ENCODE measurements at places on chromosomes 1 and 21.

GRCh38 chr1:51618715-51619114 is 1.8 kb downstream of the OSBPL9 start:
- DNase-seq: no peak

DNA sequence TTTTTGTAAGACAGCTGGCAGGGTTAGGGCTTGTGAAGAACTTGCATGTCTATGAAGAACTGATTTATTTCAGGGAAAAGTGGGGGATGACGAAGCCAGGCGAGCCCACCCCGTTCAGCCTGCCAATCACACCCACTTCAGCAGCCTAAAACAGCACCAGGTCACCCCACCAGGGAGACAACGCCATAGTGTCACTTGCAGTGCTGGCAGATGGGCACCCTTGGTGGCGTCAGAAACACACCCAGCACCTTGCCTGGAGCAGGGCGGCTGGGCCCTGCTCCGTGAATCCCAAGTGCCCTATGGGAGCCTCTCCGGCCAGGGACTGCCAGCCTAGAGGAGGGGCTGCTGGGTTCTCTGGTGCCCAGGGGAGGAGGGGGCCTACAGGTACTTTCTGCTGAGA is 5.0 kb upstream of the NADK start:
- DNase-seq: no peak

DNA sequence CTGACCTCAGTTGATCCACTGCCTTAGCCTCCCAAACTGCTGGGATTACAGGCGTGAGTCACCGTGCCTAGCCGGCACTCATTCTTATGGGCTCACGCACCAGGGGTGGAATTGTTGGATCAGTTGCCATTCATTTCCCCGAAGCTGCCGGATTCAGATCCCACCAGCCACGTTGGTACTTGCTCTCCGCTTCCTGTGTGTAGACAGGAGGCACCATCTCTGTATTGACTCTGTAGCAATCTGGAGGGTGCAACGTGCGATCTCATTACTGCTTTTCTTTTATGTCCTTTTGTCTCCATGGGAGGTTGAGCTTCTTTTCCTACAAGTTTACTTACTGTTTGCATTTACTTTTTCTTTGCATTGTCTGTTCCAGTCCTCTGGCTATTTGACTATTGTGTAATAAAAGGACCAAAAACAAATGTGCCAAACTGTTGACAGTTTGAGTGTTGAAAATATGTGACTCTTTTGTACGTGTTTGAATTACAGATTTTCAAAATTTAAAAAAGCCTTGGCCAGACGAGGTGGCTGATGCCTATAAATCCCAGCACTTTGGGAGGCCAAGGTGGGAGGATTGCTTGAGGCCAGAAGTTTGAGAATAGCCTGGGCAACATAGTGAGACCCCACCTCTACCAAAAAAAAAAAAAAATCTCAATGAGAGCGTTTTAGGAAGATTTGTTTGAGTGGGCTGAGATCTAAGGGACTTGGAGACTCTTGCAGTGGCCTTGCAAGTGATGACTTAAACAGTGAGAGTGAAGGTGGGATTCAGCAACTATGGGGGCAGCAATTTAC is 39.1 kb downstream of the SPSB1 start:
- no peak for DNase-seq

- no peak for DNase-seq
Observed at GRCh38 chr1:7594714-7595295, 176.3 kb upstream of the VAMP3 start.

DNA sequence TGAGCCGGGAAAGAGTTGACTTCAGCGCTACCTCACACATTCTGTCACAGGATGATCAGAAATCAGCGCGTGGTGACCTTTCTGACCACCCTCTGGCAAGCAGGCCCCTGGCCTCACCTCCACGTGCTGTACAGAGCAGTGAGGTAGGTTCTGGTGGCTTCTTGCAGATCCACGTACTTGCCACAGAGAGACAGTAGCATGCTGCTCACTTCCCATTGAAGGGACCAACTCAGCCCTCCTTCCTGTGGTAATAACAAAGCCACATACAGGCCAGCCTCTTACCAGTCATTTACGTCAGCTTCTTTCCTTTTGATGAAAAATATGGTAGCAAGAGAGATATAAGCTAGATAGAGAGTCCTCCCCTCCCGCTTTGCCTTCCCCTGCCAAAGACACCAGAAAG is 200.7 kb downstream of the CHRM3 start:
- DNase-seq: no peak

DNA sequence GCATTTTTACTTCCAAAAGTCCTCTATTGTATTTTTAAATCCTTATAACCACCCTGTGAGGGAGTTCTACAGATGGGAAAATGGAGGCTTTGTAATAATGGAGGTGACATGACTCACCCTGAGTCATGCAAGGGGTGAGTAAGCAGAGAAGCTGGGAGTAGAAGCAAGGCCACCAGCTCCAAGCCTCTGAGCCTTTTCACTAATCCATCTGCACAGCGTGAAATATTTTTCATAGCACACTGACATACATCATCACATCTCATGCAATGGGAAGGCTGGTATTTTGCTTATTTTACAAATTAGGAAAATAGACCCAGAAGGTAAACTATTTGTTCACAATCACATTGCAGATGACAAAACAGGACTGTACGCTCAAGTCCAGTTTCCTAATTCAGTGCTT is 96.9 kb downstream of the KCNH1 start:
- no peak for DNase-seq

GRCh38 chr1:85047472-85048295 is 616 bp downstream of the MCOLN3 start:
- DNase-seq: no peak

- DNase-seq: no peak
Observed at GRCh38 chr1:17184822-17185484, 20.0 kb upstream of the PADI1 start.

- DNase-seq: no peak
Observed at GRCh38 chr1:147480565-147480935, 60.8 kb upstream of the BCL9 start.

- DNase-seq: no peak
Observed at GRCh38 chr21:42567861-42568260, 54.2 kb downstream of the SLC37A1 start.

GRCh38 chr1:60036856-60037460 is 36.6 kb downstream of the C1orf87 start:
- no peak for DNase-seq

- DNase-seq: no peak
Observed at GRCh38 chr1:201503397-201504176, 3.3 kb downstream of the CSRP1 start.

- no peak for DNase-seq
Observed at GRCh38 chr1:26072305-26072704, 4.9 kb upstream of the TRIM63 start.

GRCh38 chr1:60621368-60621851 is 461.0 kb upstream of the NFIA start:
- no peak for DNase-seq

DNA sequence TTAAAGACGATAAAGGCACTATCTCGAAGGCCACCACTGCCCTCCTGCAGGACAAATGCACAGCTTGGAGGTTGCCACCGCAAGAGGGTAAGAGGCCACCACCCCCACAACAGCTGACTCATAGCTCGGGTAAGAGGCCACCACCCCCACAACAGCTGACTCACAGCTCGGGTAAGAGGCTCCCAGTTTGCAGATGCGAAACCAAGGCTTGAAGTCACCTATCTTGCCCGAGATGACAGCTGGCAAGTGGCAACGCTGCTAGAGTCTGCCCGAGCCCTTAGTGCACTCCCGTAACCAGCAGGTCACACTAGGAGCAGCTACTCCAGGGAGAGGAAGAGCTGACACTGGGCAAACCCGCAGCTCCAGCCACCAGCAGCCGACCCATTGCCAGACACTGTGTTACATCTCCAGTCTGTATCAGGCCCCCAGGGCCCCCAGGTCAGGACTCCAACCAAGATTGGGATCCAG is 17.1 kb upstream of the SPSB1 start:
- DNase-seq: no peak

- DNase-seq: no peak
Observed at GRCh38 chr1:182700351-182700709, 15.9 kb upstream of the RGS8 start.

DNA sequence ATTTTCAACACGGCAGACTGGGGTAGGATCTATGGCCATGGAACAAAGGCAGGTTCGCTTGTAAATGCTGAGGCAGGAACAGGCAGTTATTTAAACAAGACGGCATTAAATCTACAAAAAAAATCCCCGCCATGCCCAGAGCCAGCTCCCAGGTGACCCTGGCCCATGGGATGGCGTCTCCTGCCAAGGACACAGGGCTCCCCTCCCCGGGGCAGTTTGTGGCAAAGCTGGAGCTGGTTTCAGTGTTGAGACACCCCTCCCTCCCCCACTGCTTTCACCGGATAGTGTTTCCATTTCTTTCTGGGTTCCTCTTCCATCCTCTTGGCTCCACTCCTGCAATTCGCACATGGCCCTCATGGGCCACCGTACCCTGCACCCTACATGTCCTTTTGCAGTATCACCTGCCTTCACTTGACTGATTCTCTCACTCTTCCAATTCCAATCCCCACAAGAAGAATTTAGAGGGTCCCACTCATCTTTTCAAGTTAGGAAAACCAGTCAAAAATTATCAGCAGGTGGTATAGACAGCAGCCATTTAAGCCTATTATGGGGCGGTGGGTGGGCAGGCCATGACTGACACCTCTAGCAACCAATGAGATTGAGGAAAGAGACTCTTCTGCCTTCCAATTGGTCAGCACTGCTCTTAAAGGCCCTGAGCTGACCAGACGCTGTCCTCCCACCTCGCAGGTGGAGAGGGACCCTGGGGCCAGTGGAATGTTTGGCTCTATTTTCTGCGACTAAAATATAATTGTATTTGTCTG is 52.0 kb downstream of the OLIG1 start:
- no peak for DNase-seq

- no peak for DNase-seq
Observed at GRCh38 chr1:226344441-226345259, 35.7 kb upstream of the LIN9 start.

DNA sequence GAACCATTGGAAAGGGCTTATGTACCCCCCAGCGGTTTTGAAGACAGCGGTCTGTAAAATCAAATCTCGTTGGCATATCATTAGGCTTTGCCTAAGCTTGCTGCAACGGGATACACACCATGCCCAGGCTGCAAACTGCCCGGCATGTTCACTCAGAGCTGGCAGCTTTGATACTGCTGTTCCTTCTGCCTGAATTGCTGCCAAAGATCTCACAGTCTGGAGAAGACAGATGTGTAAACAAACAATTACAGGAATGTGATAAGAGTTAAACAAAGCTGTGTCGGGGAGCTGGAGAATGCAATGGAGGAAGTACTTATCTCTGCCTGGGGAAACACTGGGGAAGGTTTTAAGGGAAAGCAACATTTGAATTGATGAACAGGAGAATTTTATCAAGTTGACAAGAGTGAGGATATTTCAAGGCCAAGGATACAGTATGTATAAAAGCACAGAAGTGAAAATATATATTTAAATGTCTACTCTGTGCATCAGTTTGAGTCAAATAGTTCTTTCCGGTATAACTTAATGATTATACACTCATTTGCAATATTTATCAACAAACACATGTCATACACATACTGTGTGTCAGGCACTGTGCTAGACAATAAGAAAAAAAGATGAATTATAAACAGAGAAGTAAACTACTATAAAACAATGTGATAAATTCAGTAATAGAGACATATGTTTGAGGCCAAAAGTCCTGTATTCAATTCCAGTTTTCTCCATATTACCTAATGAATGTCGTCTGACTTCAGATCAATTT is 29.9 kb downstream of the CHML start:
- DNase-seq: no peak

DNA sequence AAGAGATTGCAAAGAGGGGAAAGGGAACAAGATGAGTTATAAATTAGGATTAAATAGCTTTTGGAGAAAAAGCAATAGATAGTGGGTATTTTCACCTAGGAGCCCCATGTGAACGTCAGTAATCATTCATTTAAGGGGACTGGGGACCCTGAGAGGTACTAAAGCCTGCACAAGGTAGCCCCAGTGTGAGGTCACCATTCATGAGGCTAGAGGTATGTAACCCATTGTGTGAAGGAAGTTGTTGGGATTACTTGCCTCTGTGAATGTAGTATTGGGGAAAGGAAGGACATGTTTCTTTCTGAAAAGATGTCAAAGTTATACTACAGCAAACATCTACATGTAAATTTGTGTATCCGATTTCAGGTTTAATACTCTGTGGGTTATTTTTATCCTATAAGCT is 276.8 kb downstream of the TBX15 start:
- DNase-seq: no peak

- no peak for DNase-seq
Observed at GRCh38 chr1:193703655-193704054, 517.2 kb upstream of the B3GALT2 start.

DNA sequence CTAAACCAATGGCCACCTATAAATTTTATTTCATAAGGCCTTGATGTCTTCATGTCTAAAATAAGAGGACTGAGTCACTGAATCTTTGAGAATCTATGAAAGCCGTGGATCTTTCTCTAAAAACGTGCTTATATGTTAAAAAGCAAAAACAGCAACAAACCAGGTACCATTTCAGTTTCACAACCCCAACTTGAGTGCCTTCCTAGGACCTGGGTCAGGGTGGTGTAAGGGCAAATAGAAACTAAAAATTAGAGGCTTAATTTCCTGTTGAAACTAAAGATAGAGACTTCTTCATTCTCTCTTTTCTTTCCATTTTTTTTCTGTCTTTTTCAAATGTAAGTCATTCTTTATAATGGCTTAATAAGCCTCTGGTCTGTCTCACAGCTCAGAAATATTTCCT is 27.2 kb upstream of the PGBD5 start:
- no peak for DNase-seq

- DNase-seq: no peak
Observed at GRCh38 chr1:47433477-47434050, 4.3 kb upstream of the FOXD2 start.

DNA sequence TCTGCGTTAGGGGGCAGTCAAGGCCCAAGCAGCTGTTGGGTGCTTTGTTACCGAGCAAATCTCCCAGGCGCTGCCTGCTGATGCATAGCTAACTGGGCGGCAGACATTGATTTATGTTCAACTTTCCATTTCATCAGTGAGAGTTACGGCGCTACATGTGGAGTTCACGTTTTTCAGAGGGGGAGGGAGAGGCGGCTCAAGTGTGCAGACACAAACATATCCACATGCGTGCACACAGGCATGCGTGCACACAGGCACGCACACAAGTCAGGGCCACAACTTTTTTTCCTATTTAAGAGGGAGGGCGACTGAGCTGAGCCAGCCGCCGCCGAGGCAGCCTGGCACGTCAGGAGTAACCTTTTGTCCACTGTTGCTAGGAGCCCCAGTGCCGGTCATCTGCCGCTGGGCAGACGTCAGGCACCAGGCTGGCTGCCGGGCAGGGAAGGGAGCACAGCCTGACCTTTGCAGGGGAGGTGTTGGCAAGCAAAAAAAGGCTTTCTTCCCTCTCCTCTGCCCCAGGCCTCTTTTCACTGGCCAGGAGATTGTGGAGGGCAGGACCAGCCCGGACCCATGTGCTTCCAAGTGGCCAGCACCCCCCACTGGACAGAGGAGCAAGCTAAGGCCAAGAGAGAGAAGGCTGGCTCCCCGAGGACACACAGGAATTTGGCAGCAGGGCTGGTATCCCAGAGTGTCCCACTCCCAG is 73.3 kb downstream of the MRPL37 start:
- DNase-seq: peak; percentile 75

GRCh38 chr1:112344754-112345423 is 51.1 kb upstream of the CTTNBP2NL start:
- DNase-seq: no peak

All from C1 segment of cervical spinal cord (tissue), 14 donors.